ENCODE measurements at places on chromosomes 3 and 15.

GRCh38 chr3:41688595-41689380 lies 273.1 kb downstream of the ULK4 start:
- DNase-seq: no peak

- DNase-seq: no peak
Observed at GRCh38 chr3:49807431-49808114, 4.5 kb downstream of the INKA1 start.

GRCh38 chr15:70102827-70103226 lies 5.1 kb upstream of the TLE3 start:
- DNase-seq: no peak

- no peak for DNase-seq
Observed at GRCh38 chr3:40254891-40255290, 54.6 kb upstream of the EIF1B start.

GRCh38 chr3:139537795-139538621 lies 1.5 kb downstream of the RBP1 start:
- DNase-seq: no peak

- no peak for DNase-seq
Observed at GRCh38 chr3:59658274-59658673, 608.4 kb upstream of the CFAP20DC start.

DNA sequence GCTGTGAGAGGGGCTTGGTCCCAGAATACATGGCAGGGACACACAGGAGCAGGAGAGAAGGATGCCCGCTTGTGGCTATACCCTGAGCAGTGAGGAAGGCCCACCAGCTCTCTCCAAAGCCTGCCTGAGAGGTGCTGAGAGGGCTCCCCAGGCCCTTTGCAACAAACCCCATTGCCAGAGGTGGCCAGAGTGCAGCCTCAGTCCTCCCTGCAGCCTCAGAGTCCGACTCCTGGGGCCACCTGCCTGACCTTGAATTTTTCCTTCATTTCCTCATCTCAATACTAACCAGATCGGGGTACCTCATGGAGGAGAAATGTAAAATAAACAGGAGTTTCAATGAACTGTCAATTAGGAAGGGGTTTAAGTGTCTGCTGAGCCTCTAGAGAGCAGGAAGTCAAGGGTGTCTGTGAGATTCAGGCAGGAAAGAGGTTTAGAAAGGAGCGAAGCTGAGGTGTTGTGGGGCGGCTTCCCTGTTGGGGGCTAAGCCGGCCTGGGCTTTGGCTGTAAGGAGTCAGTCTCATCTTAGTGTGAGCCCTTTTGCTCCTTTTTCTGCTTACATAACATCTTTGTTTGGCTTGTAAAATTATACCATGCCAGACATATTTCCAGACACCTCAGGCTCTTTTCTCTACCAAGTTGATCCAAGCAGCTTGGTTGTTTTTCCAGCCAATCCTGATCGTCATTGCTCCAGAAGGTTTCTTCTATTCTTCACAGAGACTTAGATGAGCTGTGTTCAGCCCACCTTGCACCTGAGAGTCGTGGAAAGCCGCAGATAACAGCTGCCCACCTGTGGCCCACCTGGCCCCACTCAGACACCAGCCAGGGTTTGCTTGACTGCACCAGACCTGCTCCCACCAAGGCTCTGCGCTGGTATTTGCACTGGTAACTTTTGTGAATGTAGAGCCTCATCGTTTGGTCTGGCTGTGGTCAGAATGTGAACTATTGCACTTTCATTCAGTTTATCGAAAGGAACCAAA lies 36.7 kb downstream of the CMTM7 start:
- DNase-seq: peak; percentile 48

DNA sequence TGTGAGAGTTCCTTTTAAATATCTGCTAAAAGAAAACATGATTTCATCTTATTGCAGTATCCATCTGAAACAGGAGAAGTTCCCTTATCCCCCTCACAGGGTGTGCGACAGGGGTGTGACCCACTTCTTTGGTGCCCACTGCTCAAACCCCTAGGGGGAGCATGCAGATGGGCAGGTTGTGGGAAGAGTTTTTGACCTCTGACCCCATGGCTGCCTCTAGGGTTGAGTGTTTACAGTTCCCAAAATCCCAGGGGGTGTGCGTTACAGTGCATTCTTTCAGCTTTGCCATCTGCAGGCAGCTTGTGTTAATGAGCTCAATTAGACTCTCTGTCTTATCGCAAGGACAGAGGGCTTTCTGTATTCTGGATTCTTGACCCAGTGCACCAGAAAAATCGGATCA lies 443.2 kb upstream of the FRG2C start:
- no peak for DNase-seq

- DNase-seq: no peak
Observed at GRCh38 chr3:107772016-107772415, 249.3 kb downstream of the BBX start.

DNA sequence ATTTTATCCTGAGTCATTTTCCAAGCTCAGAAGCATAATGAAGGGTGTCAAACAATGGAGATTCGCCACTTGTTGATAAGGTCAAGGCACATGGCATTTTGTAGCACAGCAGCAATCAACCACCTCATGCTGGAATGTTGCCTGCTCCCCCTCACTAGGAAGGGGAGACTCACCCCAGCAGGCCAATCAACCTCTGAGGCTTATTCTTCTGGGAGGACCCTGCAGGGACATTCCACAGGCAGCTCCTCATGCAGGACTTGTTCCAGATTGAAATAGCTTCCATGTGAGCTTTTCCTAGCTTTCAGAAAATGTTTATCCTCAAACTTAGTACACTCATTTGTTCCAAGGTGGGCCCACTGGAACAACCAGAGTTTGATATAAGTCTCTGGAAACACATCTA lies 77.6 kb downstream of the SSR3 start:
- no peak for DNase-seq

- no peak for DNase-seq
Observed at GRCh38 chr3:154875142-154875541, 205.0 kb upstream of the MME start.

DNA sequence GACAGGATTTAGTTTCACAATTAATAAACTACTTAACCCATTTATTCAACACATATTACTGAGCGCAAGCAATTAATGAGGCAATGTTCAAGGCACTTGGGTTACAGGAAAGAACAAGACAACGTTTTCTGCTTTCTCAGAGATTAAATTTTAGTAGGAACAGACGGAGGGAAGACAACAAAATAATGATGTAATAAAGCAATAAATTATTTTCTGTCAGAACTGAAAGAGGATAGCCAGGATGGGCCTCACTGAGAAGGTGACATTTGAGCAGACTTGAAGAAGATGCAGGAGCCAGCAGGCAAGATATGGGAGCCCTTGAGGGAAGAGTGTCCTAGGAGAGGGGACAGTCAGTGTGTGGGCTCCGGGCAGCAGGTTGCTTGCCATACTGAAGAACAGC lies 11.3 kb upstream of the RPL14 start:
- DNase-seq: no peak

DNA sequence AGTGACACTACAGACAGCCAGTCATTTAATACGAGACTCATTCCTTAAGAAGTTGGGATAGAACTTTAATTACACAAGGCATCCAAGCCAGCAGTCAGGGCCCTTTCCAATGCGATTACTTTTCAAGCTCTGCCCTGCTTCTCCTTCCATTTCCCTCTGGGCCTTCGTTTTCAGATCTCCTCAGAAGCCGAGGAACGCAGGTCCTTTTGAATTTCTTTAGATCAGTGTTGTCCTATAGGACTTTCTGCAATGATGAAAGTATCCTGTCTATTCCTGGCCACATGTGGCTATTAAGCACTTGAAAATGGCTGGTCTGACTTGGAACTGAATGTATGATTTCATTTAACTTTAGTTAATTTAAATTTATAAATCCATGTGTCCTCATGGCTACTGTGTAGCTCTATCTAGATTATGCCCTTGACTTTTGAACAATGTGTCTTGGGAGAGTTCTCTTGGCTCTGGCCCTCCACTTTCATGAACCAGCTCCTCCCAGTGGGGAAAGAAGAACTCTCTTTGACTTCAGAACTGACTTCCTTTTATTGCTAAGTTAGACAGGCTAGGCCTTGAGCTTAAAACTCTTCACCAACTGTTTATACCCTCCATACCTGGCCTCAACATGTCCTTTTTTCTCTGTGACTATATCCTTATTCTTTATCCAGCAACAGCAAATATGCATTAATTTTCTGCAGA lies 22.6 kb downstream of the TGFBR2 start:
- DNase-seq: no peak

GRCh38 chr3:149353581-149354184 lies 20.2 kb upstream of the TM4SF18 start:
- DNase-seq: no peak

- DNase-seq: no peak
Observed at GRCh38 chr3:58668247-58668646, 1.7 kb upstream of the FAM3D start.

DNA sequence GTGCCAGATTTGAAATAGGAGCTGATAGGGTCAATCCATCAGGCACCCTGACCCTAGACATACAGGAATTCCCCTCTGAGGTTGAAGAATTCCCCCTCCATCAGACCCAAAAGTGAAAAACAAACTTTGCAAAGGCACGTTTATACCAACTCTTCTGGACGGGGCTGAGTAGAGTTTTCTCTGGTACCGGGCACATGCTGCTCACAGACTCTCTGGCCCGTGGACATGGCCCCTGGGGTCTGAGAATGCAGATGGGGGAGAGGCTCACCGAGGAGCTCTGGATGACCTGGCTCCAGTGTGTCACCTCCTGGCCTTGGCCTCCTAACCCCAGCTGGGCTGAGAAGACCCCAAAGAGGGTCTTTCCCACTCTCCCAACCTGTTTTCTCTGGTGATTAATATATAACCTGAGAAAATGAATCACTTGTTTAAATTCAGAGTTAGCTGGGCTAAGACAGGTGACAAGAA lies 11.2 kb upstream of the LIPC start:
- no peak for DNase-seq

GRCh38 chr15:76866716-76867321 lies 38.3 kb downstream of the SCAPER start:
- no peak for DNase-seq

DNA sequence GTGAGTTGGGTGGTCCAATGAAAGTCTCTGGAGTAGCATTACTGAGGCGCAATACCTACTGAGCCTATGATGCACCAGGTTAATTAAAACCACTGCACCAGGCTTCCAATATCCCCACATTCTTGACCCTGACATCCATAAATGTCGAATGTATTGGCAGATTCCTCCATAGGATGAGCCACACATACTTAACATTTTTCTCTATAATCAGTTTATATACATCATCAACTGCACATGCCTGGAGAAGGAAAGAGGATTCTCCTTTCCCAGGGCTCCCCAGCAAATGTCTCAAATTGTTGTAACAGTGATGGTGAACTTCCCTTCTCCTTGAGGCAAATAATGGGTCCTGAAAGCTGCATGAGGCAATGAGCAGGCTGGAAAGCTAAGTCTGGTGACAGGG lies 82.3 kb upstream of the LPP start:
- no peak for DNase-seq

DNA sequence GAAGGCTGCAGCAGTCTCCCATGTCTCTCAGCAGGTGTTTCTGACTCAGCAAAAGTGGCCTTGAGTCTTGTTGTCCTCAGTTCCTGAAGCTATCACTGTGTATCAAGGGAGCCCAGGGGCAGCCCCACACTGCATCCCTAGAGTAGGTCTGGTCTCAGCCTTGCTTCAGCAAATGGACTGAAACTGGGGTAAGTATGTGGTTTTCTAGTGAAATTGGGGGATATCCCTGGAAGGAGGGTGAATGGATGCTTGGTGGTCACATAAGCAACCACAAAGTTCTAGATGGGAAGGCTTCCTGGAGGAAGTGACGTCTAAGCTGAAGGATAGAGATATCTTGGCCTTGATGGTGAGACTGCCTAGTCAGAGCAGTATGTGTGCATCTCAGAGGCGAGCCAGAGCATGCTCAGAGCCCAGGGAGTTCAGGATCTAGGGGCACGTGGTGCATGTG lies 38.4 kb downstream of the TMEM158 start:
- no peak for DNase-seq

DNA sequence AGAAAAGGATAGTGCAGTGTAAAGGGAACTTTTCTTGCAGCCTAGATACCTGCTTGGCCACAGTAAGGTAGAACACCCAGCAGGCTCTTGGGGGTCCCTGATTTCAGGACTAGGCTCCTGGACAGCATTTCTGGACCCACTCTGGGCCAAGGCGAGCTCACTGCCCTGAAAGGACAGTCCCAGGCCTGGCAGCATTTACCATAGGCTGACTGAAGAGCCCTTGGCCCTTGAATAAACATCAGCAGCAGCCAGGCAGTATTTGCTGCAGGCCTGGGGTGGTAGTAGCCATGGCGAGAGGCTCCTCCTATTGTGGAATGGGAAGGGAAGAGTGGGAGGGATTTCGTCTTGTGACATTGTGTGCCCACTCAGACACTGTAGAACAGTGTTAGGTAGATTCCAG lies 529.2 kb downstream of the TUSC7 start:
- DNase-seq: no peak

DNA sequence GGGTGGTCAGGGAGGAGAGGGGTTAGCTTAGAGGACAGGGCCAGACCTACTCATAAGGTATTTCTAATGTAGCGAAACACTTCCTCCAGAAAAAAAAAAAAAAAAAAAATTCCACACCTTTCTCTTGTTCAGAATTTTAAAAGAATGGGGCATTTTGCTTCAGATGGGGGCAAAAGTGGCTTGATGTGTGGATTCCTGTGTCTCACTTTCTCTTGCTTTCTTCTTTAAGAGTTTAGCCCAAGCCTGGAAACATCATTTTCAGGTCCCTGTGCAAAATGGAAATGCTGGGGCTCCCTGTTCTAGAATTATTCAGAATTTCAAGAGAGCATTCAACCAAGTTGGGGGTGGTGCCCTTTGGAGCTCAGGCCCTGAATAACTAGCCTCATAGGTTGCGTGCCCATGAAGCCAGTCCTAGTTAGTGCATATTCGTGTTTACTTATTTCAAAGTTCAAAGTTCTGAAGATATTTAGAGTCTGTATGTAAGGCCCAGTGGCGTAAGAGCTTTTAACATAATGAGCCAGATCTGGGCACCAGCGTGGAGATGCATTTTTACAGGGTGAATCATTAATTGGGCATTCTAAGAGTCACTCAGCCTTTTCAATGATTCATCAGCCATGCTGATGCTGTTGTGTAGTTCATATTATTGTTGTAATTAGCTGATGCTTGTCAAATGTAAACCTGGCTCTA lies 104.5 kb downstream of the RPLP1 start:
- no peak for DNase-seq

DNA sequence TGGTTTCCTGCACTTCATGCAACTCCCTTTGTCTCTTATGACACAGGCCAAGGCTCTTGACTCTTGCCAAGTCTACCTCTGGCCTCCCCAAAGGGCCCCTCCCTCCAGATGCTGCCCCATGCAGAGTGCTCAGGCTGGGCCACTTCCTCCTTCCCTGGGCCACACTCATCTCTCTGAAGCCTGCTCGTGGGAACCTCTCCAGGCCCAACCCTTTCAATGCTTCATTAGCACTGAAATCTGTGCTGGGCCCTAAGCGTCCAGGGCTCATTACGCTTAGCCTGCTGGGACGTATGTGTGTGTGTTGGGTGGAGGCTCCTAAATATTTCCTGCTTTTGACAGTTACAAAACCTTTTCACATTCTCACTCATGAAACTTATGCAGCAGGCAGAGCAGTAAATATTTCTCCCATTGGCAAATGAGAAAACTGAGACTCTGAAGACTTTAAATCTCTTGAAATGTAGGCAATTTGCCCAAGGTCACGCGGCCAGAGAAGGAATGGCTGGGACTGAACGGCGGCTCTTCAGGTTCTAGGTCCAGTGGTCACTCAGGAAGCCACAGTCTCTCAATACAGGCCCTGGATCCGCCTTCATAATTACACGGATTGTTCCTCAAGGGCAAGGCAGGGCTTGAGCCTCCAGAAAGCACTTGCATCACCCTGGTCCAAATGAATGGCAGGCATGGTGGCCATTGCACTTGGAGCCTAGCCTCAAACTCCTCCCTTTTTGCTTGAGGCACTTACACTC lies 241.7 kb upstream of the HES1 start:
- DNase-seq: no peak
